ENCODE measurements at places on chromosomes 4 and X.

DNA sequence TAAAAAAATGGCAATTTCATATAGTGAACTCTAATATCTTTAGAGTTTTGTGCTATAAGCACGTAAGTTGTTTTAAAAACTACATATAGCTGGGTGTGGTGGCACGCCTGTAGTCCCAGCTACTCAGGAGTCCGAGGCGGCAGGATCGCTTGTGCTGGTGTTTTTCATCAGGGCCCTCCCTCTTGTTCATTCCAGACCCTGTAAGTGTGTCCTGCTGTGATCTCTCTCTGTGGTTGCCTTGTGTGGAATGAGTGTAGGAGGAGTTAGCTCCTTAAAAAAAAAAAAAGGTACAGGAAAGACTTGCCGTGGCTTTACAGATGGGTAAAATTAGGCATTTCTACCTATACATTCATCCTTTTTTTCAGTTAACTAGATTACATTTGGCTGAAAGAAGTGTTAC lies 35.4 kb downstream of the RBBP7 start:
- no peak for DNase-seq

DNA sequence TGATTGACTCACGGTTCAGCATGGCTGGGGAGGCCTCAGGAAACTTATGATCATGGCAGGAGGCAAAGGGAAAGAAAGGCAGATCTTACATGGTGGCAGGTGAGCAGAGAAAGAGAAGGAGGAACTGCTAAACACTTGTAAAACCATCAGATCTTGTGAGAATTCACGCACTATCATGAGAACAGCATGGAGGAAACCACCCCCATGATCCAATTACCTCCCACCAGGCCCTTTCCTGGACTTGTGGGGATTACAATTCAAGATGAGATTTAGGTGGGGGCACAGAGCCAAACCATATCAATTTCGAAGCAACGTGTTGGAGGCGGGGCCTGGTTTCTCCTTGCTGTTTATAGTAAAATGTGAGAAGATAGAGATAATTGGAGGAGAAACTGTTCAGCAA lies 167.4 kb downstream of the GABRB1 start:
- no peak for DNase-seq

- no peak for DNase-seq
Measured at GRCh38 chr4:163395055-163395454, 51.4 kb downstream of the NPY5R start.

DNA sequence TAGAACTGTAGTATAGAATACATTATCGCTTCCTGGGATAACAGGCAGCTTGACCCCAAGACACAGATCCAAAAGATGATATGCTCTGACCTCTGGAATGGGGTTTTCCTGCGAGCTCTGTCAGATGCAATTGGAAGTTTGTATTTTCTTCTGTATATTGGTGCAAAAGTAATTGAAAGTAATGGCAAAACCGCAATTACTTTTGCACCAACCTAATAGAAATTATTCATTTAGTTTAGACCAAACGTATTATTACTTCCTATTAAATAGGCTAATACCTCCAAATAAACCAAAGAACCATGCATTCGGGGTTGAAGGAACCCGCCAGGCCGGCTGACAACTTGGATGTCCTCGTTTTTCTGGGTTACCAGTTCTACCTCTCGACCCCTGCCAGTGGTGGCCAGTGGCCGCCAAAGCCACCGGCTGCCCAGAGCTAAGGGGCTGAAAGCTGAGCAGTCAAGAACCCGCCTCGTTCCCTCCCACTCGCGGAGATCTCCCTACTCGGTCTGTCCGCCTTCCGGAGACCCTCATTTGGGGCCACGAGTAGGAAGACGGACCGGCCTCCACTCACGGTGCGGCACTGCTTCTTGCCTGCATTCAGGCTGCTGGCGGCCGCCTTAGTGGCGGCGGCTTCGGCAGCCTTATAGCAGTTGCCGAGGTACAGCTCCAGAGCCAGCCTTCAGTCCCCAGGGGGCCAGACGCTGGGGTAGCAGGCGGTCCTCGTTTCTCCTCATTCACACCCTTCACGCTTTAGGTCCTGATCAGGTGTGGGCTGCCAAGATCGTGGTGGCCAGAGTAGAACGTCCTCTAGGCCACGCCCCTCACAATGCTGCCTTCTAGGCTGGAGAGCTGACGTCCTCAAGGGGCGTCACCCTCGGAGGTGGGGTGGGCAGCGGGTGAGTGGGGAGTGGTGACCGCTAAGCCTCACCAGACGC lies 121.9 kb downstream of the RBMX2 start:
- peak; percentile 20 for DNase-seq

- DNase-seq, result no peak
Measured at GRCh38 chrX:35880601-35881000, 38.9 kb upstream of the CFAP47 start.

GRCh38 chr4:123433976-123434375 lies 37.4 kb downstream of the SPRY1 start:
- no peak for DNase-seq

- no peak for DNase-seq
Measured at GRCh38 chrX:49877397-49878101, 1.7 kb upstream of the USP27X start.

DNA sequence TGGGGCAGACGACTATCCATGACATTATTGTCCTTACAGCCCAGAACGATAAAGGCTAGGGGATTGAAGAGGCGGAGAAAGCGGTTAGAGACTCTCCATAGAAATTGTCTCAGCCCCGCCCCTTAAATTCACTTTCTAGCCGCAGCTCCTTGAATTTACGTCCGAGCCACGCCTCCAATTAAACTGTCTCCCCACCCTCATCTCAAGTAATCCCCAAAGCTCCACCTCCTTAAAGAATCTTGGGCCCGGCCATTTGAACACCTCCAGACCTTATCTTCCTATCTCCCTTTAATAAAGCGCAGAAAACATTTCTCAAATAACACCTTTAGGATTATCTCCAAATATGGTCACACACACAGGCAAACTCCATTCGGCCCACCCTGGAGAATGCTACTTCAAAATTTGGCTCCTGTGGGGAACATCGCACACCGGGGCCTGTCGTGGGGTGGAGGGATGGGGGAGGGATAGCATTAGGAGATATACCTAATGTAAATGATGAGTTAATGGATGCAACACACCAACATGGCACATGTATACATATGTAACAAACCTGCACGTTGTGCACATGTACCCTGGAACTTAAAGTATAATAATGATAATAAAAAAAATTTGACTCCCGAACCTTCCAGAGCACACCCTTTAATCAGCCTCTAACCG lies 7.2 kb upstream of the MAGIX start:
- DNase-seq, result peak; percentile 56

GRCh38 chrX:126770179-126770578 lies 49.4 kb upstream of the PRR32 start:
- peak; percentile 1 for DNase-seq

DNA sequence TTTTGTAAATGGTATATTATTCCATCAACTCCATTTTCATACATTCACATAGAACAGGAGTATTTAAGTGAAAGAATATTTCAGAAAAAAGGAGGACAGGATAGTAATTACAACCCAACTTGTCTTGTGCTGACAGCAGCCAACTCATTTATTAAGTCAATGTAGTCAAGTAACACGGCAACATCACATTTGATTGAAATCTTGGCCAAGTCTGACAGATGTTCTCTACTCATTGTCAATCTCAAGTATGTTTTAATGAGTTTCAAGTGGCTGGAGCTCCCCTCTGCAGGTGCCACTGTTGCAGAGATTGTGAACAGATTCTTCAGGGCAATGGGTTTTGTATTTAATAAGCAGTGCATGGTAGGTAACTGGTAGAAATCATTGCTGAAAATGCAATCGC lies 332.5 kb downstream of the C4orf33 start:
- peak; percentile 58 for DNase-seq

GRCh38 chrX:47200385-47201150 lies 6.9 kb downstream of the UBA1 start:
- no peak for DNase-seq

- DNase-seq, result no peak
Measured at GRCh38 chr4:25525896-25526295, 129.8 kb upstream of the SLC34A2 start.

DNA sequence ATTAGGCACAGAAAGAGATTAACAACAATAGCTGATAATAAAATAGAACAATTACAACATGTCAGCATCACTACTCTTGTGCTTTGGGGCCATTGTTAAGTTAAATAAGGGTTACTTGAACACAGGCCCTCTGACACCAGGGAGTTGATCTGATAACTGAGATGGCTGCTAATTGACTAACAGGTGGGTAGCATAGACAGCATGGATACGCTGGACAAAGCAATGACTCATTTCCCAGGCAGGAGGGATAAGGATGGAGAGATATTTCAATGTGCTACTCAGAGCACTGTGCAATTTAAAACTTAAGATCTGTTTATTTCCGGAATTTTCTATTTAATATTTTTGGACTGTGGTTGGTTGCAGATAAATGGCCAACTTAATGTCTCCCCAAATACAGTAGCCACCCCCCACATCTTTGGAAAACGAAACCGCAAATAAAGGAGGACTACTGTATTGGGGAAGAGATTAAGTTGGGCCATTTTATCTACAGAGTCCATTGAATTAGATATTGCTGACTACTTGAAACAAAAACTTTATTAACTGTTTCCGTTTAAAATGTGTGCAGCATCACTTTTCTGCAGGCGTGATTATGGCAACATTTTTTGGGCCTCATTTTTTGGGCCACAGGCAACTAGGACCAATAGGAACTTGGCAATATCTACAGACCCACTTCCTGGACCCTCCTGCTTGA lies 200.6 kb upstream of the KLF3 start:
- DNase-seq, result no peak

DNA sequence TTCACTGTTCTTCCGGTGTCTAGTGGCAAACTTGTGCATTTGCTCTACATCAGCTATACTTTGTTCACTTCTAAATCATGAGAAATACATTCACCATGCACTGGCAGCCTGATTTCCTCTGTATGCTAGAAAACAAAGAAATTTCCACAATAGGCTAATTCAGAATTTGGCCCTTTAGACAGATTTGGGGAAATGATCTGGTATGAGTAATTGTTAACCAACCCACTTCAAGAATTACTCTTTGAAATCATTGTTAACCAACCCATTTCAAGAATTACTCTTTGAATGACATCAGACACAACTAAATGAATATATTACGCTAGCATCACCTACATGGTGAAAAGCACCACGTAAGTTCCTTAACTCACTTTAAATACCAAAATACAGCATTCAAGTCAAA lies 14.6 kb downstream of the APBB2 start:
- DNase-seq, result no peak

GRCh38 chr4:58453956-58454355 lies 1343.8 kb upstream of the IGFBP7 start:
- DNase-seq, result no peak

GRCh38 chr4:118271788-118272187 lies 81.0 kb downstream of the PRSS12 start:
- no peak for DNase-seq

GRCh38 chr4:77141964-77142645 lies 14.9 kb upstream of the CCNG2 start:
- no peak for DNase-seq

GRCh38 chrX:8413279-8413678 lies 51.4 kb upstream of the VCX3B start:
- no peak for DNase-seq

GRCh38 chr4:42339935-42340406 lies 57.3 kb upstream of the SHISA3 start:
- no peak for DNase-seq

DNA sequence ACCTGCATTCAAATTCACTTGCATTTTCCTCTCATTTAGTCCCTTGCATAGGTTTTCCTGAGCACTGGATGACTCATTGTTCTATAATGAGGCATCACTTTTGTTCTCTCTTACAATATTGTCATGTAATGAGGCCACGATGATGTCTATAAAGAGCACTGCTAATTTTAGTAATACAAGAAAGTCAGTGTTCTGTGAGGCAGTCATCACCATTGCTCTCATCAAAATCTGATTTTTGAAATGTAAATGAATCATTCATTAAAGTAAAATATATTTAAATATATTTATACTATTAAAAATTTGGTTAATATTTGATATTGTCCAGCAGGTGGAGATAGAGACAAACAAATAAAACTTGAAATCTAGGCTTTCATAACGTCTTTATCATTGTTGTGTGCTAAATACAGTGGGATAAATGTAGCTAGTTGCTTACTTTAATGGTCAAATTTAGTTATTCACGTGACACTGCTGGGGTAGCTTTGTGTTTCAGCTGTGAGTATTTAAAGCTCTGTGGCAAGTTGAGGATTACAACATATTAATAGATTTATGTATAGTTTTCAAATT lies 15.4 kb downstream of the HMGB2 start:
- peak; percentile 66 for DNase-seq

- DNase-seq, result no peak
Measured at GRCh38 chr4:10051517-10052135, 30.3 kb upstream of the SLC2A9 start.

GRCh38 chr4:140277576-140277975 lies 95.9 kb upstream of the SCOC start:
- DNase-seq, result no peak

DNA sequence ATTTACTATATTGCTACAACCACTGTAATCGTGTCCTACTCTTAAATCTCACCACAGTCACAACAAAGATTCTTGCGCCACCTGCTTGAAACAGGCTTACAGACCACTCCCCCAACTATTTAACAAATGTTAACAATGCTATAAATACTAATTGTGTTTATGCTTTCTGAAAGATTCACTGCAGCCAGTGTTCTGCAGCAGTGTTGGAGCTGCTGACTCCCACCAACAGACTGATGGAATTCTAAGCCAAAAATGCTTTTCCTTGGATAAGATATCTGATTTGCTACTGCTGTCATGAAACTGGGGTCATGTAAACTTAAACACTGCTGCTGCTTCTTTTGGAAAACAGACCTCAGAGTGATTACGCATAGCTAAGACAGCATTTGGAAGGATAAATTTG lies 244.2 kb upstream of the MAB21L2 start:
- no peak for DNase-seq

- DNase-seq, result no peak
Measured at GRCh38 chr4:93693141-93693540, 135.4 kb upstream of the ATOH1 start.

GRCh38 chrX:34559325-34559724 lies 97.8 kb downstream of the TMEM47 start:
- DNase-seq, result no peak

- DNase-seq, result peak; percentile 20
Measured at GRCh38 chrX:108224727-108225621, 133.4 kb downstream of the ATG4A start.

DNA sequence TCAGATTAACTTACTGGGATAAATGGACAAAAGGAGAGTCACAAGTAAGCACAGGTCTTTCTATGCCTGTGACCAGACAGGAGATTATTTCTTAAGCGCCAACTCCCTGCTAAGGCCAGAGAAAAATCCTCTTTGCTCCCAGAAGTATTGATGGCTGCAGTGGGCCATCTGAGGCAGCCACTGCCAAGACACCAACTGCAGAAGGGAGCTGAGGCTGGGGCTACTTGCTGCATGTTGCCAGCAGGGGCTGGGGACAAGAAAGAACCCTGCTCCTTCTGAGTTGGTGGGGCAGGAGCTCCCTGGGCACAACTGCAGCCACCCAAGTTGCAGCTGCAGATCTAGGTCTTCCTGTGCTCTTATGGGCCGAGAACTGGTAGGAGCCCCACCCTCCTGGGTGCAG lies 1075.3 kb downstream of the PCDH18 start:
- DNase-seq, result no peak

GRCh38 chr4:121168446-121169281 lies 4.5 kb upstream of the TNIP3 start:
- no peak for DNase-seq

- no peak for DNase-seq
Measured at GRCh38 chrX:9442056-9442455, 22.8 kb upstream of the TBL1X start.

Measured in NCI-H1436 (cell line).